ENCODE measurements at places on chromosomes 1 and 21. TPM values are rescaled to one million over a fixed set of nuclear protein-coding genes. Genes with fewer than 3 reads are reported as not detected.
A peak's percentile ranks its signal among the peaks of the same experiment; 100 is the strongest.

RGS18 gene
- total RNA-seq, result 1.8 TPM

CATSPERE gene
- 1.5 TPM for total RNA-seq

ANKRD34A gene
- 0.24 TPM for total RNA-seq

KCNQ4 gene
- 0.24 TPM for total RNA-seq

ADORA1 gene
- total RNA-seq, result 1.7 TPM

DISP1 gene
- 20.0 TPM for total RNA-seq

BSND gene
- total RNA-seq, result not detected

GPR153 gene
- total RNA-seq, result 3.1 TPM

MTARC2 gene
- 48.6 TPM for total RNA-seq

PTCH2 gene
- total RNA-seq, result 2.1 TPM

CLCA4 gene
- not detected for total RNA-seq

RUNX3 gene
- total RNA-seq, result 0.06 TPM

HIVEP3 gene
- total RNA-seq, result 7.2 TPM

STIL gene
- total RNA-seq, result 3.7 TPM

HPCAL4 gene
- 3.7 TPM for total RNA-seq

VSIG8 gene
- total RNA-seq, result not detected

- DNase-seq, result peak; percentile 38
Observed at GRCh38 chr1:222926566-222926965, 111.7 kb downstream of the DISP1 start.

GRCh38 chr1:61975638-61976037 lies 219.0 kb upstream of the L1TD1 start:
- no peak for DNase-seq

DNA sequence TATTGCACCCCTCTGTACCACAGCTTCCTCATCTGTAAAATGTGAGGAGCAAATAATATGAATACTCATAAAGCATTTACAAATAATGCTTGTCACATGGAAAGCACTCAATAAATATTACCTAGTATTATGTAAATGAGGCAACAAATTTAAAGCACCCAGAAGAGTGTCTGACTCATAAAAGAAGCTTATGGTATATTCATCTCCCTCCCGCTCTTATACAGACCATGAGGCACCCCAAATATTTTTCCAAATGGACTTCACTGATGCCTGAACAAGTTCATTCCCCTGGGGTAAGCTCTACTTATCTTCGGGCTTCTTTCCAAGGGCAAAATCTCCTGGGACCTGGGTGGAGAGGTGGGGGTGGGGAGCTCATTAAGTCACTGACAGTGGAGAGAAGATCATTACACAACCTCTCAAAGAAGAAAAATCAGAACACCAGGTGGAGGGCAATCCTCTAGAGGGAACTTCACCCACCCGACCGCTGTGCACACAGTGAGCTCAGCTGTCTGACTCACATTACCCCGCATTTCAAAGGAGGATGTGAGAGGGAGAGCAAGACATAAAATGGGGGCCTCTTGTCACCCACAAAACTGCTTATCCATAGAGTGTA lies 166.2 kb downstream of the ASTN1 start:
- no peak for DNase-seq

DNA sequence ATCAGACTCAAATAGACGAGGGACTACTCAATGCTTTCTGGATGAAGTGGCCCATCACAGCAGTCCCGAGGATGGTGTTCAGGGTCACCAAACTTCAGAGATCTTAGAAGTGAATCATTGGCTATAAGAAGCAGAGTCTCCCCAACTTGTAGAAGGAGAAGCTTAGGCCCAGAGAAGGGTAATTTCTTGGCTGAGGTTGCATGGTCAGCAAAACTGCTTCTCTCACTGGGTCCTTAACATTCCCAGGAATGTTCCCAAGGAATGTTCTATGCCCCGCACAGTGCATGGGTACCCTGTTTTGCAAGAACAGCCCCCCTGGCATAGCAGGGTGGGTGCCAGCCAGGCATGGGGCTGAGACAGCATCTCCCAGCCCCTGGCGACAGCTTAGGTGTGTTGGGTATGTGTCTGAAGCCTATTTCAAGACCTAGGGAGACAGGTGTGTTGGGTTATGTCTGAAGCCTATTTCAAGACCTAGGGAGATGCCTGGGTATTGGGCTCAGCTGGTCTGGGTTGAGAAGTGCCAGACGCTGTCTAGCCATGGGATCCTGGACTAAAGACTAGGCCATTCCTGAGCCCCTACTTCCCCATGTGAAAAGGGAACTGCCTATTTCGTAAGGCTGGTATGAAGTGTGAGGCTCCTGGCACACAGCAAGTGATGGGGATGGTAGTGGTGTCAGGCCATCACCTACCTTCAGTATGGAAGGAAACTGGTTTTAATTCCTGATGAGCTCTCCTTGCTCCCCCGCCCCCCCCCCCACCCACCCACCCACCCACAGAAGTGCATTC lies 26.1 kb downstream of the PADI6 start:
- DNase-seq, result no peak

- DNase-seq, result peak; percentile 71
Observed at GRCh38 chr1:151372058-151372934, at the start of gene SELENBP1. Gene SELENBP1, minus strand, starts transcription at chr1:151372705. Its CDS starts 64 bp downstream, at chr1:151372641.

- no peak for DNase-seq
Observed at GRCh38 chr1:223410036-223410435, 16.8 kb downstream of the CCDC185 start.

DNA sequence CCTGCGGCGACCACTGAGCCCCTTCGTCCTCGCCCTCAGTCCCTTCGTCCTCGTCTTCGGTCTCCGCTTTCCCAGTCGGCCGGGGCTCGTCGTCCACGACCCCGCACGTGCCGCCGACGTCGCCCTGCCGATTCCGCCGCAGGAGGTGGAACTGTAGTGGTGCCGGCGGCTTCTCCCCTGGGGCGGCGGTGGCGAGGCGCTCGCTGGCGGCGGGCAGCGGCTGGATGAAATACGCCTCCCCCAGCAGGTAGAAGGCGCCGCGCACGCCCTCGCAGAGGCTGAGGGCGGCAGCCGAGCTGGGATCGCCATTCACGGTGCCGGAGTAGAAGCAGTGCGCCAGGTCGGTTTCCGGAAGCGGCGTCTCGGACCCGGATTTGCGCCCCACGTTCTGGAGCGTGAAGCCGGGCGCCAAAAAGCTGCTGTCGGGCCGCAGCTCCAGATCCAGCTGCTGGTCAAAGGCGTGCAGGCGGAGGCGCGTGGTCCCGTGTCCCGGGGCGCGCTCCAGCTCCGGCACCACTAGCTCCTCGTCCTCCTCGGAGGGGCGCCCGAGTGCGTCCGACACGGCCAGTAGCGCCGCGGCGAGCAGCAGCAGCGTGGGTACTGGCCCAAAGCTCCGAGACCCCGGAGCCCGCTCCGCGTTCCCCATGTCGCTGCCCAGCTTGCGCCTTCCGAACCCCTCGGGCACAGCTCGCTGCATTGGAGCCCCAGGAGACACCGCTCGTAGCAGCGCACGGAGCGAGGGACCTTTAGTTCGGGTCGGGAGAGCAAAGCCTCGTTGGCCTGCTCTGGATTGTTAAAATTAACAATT lies 747 bp downstream of the ADAMTS1 start:
- DNase-seq, result no peak

DNA sequence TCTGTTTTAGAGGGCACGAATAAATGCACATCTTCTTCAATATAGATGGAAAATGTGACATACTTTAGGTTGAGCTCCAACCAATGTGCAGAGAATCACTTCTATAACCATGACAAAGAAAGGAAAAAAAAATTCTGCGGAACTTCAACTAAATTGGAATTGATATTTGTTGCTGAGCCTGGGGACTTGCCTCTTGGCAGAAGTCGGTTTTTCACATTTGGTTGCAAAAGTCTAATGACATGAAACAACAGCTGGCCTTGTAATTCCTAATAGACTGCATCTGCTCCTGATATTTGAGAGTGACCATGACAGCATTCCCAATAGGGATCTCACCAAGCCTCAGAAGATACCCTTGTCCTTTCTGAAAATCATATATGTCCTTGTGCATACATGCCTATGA lies 112.8 kb downstream of the PRRX1 start:
- DNase-seq, result no peak

- DNase-seq, result peak; percentile 12
Observed at GRCh38 chr1:30904962-30905335, 3.6 kb downstream of the SDC3 start.

DNA sequence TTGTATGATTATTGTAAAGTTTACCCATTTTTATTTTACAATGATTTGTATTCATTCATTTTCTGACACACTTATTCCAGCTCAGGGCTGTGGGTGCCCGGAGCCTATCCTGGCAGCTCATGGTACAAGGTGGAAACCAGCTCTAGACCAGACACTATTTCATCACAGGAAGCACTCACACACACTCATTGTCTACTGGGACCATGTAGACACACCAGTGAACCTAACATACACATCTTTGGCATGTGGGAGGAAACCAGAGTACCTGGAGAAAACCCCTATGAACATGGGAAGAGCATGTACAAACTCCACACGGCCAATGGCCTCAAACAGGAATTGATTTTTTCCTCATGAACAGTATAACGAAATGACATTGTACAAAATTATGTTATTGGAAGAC lies 2.4 kb downstream of the DTL start:
- DNase-seq, result no peak

GRCh38 chr1:208841436-208841835 lies 597.3 kb upstream of the PLXNA2 start:
- DNase-seq, result no peak

GRCh38 chr1:89064632-89065031 lies 376 bp downstream of the GBP1 start:
- DNase-seq, result no peak

DNA sequence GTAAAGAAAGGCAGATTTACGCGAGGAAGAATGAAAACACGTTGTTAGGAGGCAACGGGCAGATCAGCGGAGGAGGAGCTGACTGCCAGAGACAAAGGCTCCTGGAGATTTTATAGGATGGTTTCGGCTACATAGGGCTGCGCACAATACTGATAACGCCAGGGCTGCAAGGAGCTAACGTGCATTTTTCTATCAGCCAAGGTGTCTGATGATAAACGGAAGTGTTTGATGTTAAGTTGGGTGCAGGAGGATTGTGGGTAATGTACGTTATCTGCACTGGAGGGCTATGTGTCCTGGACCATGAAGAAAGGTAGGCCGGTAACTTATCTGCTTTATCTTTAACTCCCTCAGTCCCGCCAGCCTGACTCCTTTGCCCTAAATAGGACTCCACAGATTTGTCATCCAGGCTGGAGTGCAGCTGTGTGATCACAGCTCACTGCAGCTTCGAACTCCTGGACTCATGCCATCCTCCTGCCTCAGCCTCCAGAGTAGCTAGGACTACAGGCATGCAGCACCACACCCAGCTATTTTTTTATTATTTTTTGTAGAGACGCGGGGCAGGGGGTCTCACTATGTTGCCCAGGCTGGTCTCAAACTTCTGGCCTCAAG lies 29.6 kb downstream of the SETD4 start:
- no peak for DNase-seq

DNA sequence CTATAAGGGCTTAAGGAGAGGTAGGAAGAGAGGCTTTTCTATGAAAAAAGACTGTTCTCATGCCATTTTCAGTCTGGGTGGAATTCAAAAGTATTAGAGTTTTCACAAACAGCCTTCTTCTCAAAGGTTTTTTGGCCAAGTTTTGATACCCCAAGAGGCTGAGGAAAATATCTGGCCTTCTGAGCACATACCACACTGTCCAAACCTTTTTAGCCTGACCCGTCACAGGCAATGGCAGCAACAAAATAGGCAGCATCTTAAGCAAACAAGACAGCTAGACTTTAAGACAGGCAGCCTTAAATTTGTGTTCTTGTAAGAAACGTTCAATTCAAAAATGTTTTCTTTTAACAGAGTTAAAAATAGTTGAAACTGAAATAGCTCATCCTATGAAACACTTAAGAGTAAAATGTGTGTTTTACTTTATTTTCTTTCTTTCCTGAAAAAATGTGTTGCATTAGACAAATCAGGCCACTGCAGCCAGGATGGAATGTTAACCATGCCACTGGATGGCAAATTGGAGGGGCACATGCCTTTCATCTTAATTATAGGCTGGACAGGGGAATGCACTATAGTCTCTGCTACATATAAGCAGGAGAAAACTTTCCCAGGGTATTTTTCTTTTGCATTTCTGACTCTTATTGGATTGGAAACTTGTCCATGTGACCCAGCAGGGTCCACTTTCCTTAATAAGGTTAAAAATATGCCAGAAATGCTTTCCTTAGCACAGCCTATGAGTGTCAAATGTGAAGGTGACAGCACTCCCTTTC lies 315.0 kb downstream of the TGFB2 start:
- DNase-seq, result no peak

DNA sequence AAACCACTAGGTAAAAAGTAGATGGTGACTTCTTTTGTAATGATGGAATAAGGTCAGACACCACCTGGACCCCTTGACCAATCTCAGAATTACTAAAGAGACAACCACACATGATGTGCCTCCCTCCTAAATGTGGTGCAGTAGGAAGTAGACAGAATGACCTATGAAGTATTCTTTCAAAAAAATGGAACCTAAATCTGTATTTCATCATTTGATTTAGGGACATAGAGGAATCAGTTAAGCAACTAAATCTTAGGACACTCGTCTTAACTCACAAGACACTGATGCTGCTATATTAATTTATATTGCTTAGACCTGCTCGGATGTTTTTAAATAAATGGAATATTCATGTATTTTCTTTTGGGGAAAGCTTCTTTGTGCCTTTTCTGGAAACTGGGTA lies 80.9 kb upstream of the IRF2BP2 start:
- DNase-seq, result no peak

DNA sequence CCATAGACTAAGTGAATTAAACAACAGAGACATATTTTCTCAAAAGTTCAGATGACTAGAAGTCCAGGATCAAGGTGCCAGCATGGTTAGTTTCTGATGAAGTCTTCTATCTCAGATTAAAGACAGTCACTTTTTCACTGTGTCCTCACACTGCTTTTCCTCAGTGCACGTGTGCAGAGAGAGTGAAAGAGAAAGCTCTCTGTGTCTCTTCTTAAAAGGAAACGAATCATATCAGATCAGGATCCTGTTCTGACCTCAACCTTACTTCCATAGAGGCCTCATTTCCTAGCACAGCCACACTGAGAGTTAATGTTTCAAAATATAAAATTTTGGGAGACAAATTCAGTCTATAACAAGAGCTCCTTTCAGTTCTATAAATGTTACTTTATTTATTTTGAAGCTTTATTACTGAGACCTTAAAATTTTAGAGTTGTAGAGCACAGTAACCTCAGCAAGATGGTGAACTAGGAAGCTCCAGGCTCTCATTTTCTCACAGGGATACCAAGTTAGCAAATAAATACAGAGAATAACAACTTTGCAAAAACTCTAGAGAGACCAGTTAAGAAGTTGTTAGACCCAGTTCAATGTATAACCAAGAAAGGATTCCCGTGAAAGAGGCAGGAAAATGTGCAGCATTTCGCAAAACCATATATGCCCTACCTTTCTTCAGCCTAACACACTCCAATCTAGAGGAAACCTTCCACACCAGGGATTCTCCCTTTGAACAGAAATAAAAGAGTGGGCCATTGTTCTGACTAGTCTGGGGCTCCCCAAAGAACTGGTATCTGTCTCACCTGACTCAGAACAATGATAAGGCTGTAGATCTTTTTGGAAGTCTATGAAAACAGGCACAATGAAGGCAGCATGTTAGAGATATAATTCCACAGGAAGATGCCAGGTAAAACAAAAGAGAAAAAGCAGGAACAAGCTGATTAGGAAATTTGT lies 372.2 kb downstream of the MRPL39 start:
- DNase-seq, result no peak

GRCh38 chr21:20023193-20023592 lies 975.0 kb upstream of the NCAM2 start:
- no peak for DNase-seq

- peak; percentile 23 for DNase-seq
Observed at GRCh38 chr21:35400233-35400939, 351.3 kb upstream of the RUNX1 start.

GRCh38 chr1:72100771-72101170 lies 181.6 kb downstream of the NEGR1 start:
- DNase-seq, result no peak

- no peak for DNase-seq
Observed at GRCh38 chr1:205519541-205520131, 15.2 kb downstream of the CDK18 start.
